Activated CD4-positive, alpha-beta memory T cell treated with anti-CD3 and anti-CD28 coated beads, Interleukin-2, amount 10 ng/mL, durations not matched to agents 7 days and 5 days (primary cell): ENCODE measurements at places on chromosomes 16 and 17. TPM values are rescaled to one million over a fixed set of nuclear protein-coding genes. Genes with fewer than 3 reads are reported as not detected.

The C16orf74 gene
- total RNA-seq = 0.33 TPM

The AOC3 gene
- total RNA-seq = 0.50 TPM

The ATP6V0D1 gene
- 59.5 TPM for total RNA-seq

DNA sequence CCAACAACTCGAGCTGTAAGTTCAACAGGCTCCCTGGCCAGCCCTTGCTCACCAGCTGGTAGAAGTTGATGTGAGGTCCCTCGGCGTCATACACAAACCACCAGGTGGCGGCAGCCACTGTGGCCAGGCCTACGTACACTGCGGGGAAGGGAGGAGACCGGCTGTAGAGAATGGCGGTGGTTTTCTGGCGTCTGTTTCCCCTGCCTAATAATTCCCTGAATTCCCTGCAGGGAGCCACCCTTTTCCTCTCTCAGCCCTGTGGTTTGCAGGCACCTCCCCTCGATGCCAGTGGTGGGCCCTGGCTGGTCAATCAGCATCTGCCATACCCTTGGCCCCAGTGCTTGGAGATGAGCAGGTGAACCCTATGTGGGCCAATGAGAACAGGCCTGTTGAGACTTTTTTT, 18.9 kb upstream of the P2RX1 start:
- peaks cover 77% of the 10 kb centered on the region for H3K36me3 ChIP-seq
- DNase-seq = peak; percentile 30
- H3K4me3 ChIP-seq = no peak overlapping the region
- no peak overlapping the region for H3K27ac ChIP-seq
- H3K4me1 ChIP-seq = peaks cover 3% of the 10 kb centered on the region
- no peaks in the 10 kb centered on the region for H3K27me3 ChIP-seq

DNA sequence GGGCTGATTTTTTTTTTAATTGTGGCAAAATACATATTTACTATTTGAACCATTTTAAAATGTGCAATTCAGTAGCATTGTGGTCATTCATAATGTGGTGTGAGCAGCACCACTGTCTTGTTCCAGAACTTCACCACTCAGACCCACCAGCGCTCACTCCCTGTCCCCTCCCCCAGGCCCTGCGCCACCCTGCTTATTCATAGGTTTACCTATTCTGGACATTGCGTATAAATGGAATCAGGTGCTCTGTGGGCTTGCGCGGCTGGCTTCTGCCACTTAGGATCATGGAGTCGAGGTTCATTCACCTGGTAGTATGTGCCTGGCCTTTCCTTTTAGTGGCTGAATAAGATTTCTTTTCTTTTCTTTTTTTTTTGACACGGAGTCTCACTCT, 59.4 kb downstream of the NT5M start:
- H3K4me1 ChIP-seq = no peaks in the 10 kb centered on the region
- no peak overlapping the region for H3K27ac ChIP-seq
- H3K36me3 ChIP-seq = no peaks in the 10 kb centered on the region
- H3K27me3 ChIP-seq = peaks cover 25% of the 10 kb centered on the region

- DNase-seq = no peak
- peak overlapping the region; percentile 60 for H3K27ac ChIP-seq
- H3K36me3 ChIP-seq = peaks cover 80% of the 10 kb centered on the region
- H3K27me3 ChIP-seq = no peaks in the 10 kb centered on the region
These were observed 14.7 kb downstream of the TXNDC11 start for GRCh38 chr16:11727796-11728543.

DNA sequence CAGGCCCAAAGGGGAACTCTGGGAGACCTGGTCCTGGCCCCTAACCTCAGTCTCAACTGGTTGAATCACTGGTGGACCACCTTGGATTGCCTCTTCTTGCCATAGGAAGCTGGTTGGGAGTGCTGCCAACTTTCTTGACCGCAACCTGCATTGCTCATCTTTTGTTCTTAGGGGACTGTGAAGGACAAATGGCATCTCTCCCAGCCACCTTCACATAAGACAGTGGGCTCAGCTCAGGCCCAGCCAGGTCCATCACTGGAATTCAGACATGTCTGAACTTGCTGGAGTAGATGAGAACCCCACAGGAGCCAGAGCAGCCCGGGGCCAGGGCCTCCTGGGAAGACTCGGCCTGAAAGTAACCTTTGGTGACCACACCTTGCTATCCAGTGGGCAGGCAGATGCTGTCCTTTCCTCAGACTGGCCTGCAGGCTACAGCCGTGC, 18.8 kb downstream of the ADORA2B start:
- H3K36me3 ChIP-seq = no peaks in the 10 kb centered on the region
- no peak overlapping the region for H3K4me3 ChIP-seq
- no peak for DNase-seq
- H3K27ac ChIP-seq = no peak overlapping the region
- peaks cover 15% of the 10 kb centered on the region for H3K4me1 ChIP-seq
- H3K27me3 ChIP-seq = peaks cover 47% of the 10 kb centered on the region

GRCh38 chr17:2947996-2948550, 115.3 kb downstream of the OR1D5 start:
- peaks cover 18% of the 10 kb centered on the region for H3K4me1 ChIP-seq
- H3K27me3 ChIP-seq = peaks cover 10% of the 10 kb centered on the region
- H3K36me3 ChIP-seq = no peaks in the 10 kb centered on the region
- no peak overlapping the region for H3K27ac ChIP-seq
- H3K4me3 ChIP-seq = no peak overlapping the region

- H3K4me3 ChIP-seq = no peak overlapping the region
- peak overlapping the region; percentile 83 for H3K27ac ChIP-seq
- no peaks in the 10 kb centered on the region for H3K27me3 ChIP-seq
- peaks cover 18% of the 10 kb centered on the region for H3K36me3 ChIP-seq
- DNase-seq = no peak
- peaks cover 44% of the 10 kb centered on the region for H3K4me1 ChIP-seq
These were observed 79.0 kb downstream of the GPRC5B start for GRCh38 chr16:19805459-19806162.

GRCh38 chr16:67967183-67967957, 1.1 kb downstream of the SLC12A4 start:
- H3K4me3 ChIP-seq = peak overlapping the region; percentile 100
- H3K27me3 ChIP-seq = no peaks in the 10 kb centered on the region
- peaks cover 11% of the 10 kb centered on the region for H3K36me3 ChIP-seq
- peak overlapping the region; percentile 95 for H3K27ac ChIP-seq
- peaks cover 26% of the 10 kb centered on the region for H3K4me1 ChIP-seq

- peaks cover 71% of the 10 kb centered on the region for H3K4me1 ChIP-seq
- H3K4me3 ChIP-seq = no peak overlapping the region
- peak overlapping the region; percentile 42 for H3K27ac ChIP-seq
- no peaks in the 10 kb centered on the region for H3K27me3 ChIP-seq
- H3K36me3 ChIP-seq = peaks cover 44% of the 10 kb centered on the region
These were observed 19.4 kb downstream of the GNA13 start for GRCh38 chr17:65037157-65037556.

DNA sequence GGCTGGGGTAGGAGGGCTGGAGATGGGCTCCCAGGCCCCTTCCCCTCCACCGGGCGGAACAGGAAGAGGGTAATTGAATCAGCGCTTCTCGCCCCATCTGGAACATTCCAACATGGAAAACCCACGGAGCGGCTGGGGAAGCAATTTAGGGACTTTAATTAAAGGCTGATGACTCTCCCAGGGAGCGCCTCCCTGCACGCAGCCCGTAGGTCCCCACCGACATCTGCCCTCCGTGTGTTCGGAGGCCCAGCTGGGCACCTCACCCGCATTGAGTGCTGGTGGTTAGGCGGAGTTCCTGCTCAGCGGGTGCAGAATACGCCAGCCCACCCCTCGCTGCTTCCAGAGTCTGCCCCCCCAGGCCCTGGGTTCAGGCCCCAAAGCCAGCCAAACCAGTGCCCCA, 10.0 kb downstream of the HS3ST6 start:
- DNase-seq = no peak
- no peak overlapping the region for H3K4me3 ChIP-seq
- no peaks in the 10 kb centered on the region for H3K36me3 ChIP-seq
- H3K27me3 ChIP-seq = peaks cover 9% of the 10 kb centered on the region
- H3K4me1 ChIP-seq = no peaks in the 10 kb centered on the region

DNA sequence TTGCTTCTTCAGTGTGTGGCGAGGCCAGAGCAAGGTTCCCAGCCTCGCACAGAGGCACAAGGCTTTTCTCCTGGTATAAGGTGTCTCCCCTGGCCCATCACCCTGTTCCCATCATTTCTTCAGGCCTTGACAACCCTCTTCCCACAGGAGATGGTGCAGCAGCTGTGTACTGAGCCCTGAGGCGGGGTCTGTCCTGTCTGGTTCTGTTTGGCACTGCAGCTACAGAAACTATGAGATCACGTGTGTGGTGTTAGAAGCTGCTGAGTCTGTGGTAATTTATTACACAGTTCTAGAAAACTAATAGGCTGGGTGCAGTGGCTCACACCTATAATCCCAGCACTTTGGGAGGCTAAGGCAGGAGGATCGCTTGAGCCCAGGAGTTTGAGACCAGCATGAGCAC, 7.2 kb downstream of the PLA2G15 start:
- H3K27me3 ChIP-seq = no peaks in the 10 kb centered on the region
- H3K4me3 ChIP-seq = no peak overlapping the region
- no peak overlapping the region for H3K27ac ChIP-seq
- H3K36me3 ChIP-seq = peaks cover 3% of the 10 kb centered on the region

DNA sequence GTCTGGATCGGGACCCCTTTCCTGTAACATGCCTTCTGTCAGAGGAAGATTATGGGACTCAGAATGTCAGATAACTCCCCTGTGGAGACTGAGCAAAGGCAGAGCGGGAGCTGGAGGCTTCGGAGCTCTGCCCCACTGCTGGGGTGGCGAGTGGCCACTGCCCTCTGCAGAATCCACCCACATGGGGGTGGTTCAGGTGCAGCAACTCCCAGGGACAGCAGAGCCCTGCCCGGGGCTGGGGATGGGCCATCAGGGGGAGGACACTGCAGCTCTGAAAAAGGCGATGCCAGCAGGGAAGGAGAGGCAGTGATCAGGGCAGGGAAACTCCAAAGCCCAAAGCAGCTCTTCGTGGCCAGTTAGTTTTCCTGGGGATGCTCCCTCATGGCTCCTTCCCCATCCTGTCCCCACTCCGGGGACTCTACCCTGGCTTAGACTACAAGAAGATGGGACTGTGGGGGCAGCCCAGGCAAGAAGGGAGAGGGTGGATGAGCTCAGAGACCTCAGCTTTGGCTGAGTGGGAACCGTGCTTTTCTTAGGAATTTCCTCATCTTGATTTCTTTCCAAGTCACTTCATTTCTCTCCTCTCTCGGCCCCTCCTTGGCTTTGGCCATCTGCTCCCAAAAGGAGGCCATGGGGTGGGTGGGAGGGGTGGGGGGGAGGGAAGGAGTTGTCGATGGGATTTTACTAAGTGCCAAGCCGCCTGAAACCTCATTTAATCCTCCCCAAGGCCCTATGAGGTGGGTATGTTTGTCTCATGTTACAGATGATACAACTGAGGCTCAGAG, 4.0 kb downstream of the CA4 start:
- no peak overlapping the region for H3K4me3 ChIP-seq
- no peak overlapping the region for H3K27ac ChIP-seq
- no peaks in the 10 kb centered on the region for H3K36me3 ChIP-seq

DNA sequence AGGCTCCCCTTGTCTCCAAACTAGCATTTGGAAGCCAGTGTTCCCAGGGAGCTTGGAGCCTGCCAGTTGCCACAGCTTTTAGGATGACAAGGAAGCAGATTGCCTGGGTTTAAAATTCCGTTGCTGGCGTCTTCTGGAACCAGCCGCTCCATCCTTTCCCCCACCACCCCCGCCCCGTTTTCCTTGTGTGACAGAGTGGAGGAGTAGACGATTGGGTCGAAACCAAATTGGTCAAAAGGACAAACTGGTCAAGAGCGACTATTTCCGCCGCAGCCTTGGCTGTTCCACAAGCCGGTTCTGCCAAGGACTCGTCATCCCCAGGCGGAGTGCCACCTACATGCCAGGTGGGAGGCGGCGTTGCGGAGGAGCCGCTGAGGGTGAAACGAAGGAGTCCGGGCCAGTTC, 91.1 kb downstream of the RPA1 start:
- no peak overlapping the region for H3K27ac ChIP-seq

GRCh38 chr17:72587773-72588511, 467.1 kb downstream of the SOX9 start:
- peak overlapping the region; percentile 52 for H3K4me3 ChIP-seq
- peaks cover 18% of the 10 kb centered on the region for H3K27me3 ChIP-seq
- peaks cover 9% of the 10 kb centered on the region for H3K36me3 ChIP-seq
- H3K27ac ChIP-seq = peak overlapping the region; percentile 84

DNA sequence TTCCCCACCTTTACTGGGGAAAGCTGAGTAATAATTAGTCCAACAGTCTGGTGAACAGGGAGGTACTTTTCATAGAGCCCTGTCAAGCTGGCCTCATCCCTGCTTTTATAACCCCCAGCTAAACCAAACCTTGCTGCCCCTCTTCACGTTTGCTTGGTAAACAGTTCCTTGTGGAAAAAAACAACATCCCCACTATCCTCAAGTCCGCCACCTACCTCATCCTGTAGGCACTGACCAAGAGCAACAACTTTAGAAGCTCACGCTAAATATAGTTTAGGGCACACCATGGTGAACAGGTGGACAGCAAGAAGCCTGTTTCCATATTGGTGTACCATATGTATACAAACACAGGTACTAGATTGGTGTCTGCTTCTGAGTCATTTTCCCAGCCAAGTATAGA, 16.5 kb downstream of the NFE2L1 start:
- no peak overlapping the region for H3K4me3 ChIP-seq
- H3K27ac ChIP-seq = no peak overlapping the region
- peaks cover 51% of the 10 kb centered on the region for H3K36me3 ChIP-seq

DNA sequence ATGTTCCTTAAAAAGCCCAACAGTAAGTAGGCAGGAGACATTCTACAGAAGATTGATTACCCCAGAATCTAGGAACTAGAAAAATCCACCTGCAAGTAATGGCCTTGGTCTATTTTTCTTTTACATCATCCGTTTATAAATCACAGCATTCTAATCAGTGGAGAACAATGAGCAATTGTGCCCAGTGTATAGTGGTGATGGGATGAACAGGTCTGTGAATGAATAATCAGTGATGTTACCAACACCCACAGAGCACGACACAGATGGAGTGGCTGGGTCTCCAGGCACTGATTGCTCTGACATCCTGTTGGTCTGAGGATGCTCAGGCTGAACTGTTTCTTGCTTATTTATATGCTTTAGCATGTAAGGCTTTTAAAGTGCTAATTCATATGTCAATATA, 1251.2 kb upstream of the CDH8 start:
- H3K27ac ChIP-seq = no peak overlapping the region
- H3K4me3 ChIP-seq = no peak overlapping the region
- H3K4me1 ChIP-seq = no peaks in the 10 kb centered on the region
- no peaks in the 10 kb centered on the region for H3K36me3 ChIP-seq
- no peak for DNase-seq
- no peaks in the 10 kb centered on the region for H3K27me3 ChIP-seq

DNA sequence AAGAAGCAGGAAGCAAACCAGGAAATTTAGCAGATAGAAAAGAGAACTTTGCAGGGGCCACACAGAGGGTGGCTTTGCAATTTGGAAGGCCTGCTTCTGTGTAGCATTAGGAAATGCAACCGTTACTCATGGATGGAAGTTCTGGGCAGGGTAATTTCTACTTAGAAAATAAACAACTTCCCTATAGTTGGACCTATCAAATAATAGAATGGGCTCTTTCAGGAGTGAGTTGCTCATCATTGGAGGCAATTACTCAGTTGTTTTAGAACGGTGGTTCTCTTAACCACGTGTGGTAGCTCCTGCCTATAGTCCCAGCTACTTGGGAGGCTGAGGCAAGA, 25.8 kb upstream of the HS3ST2 start:
- H3K27me3 ChIP-seq = peaks cover 13% of the 10 kb centered on the region
- no peak overlapping the region for H3K4me3 ChIP-seq
- H3K27ac ChIP-seq = no peak overlapping the region
- DNase-seq = no peak
- H3K4me1 ChIP-seq = peaks cover 6% of the 10 kb centered on the region
- H3K36me3 ChIP-seq = no peaks in the 10 kb centered on the region
